CMK (cell line): ENCODE measurements at places on chromosomes 12 and 14.

- no peak for DNase-seq
Observed at GRCh38 chr14:40413136-40413535, 980.9 kb upstream of the FBXO33 start.

- DNase-seq = no peak
Observed at GRCh38 chr14:73909681-73910080, 23.0 kb downstream of the ZNF410 start.

GRCh38 chr12:53990311-53991076 lies 5.5 kb downstream of the HOXC10 start:
- no peak for DNase-seq

- no peak for DNase-seq
Observed at GRCh38 chr12:39975374-39975918, 130.4 kb downstream of the SLC2A13 start.

GRCh38 chr12:121925358-121925695 lies 6.9 kb downstream of the CFAP251 start:
- no peak for DNase-seq

- no peak for DNase-seq
Observed at GRCh38 chr12:24697295-24697694, 251.6 kb downstream of the BCAT1 start.

GRCh38 chr14:68420350-68420749 lies 372.5 kb downstream of the ZFP36L1 start:
- DNase-seq = no peak

GRCh38 chr12:96314723-96315122 lies 85.5 kb downstream of the CDK17 start:
- no peak for DNase-seq

DNA sequence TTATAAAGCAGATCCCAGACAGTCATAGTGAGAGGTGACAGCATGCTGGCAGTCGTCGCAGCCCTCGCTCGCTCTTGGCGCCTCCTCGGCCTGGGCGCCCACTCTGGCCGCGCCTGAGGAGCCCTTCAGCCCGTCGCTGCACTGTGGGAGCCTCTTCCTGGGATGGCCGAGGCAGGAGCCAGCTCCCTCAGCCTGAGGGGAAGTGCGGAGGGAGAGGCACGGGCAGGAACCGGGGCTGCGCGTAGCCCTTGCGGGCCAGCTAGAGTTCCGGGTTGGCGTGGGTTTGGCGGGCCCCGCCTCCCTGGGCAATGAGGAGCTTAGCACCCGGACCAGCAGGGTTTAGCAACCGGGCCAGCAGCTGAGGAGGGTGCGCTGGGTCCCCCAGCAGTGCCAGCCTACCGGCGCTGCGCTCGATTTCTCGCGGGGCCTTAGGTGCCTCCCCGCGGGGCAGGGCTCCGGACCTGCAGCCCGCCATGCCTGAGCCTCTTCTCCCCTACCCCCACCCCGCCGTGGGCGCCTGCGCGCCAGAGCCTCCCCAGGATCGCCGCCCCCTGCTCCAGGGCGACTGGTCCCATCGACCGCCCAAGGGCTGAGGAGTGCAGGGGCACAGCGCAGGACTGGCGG lies 451.2 kb upstream of the DCN start:
- DNase-seq = no peak
